ENCODE measurements at places on chromosomes 2 and 18.

GRCh38 chr2:69957965-69958364, 3.5 kb downstream of the ASPRV1 start:
- DNase-seq = no peak

DNA sequence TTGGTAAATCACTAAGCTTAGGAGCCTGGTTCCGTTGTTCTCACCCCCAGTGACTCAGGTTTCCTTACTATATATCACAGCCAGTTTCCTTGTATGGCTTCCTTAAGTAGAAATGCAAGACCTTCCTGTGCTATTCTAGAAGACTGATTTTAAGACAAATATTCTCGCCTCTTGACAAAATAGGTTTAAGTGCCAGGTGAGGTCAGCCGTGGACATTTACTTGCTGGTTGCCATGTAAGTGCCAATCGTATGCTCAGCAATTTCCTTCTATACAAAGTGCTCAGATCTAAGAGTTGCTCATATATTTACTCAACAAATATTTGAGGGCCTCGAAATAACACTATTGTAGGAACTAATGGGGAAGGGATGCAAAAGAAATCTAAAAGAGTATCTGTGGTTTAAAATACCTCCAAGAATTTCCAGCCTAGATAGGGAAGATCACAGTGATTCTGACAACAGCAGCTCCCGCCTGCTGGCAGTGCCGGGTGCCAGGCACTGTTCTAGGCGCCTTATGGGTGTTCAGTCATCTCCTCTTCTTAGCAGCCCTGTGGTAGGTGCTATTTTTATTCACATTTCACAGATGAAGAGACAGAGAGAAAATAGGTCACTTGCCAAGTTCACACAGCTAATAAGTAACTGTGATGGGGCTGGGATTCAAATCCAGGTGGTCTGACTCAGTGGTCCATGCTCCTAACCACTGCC, 95.3 kb upstream of the B3GNT7 start:
- no peak for DNase-seq

DNA sequence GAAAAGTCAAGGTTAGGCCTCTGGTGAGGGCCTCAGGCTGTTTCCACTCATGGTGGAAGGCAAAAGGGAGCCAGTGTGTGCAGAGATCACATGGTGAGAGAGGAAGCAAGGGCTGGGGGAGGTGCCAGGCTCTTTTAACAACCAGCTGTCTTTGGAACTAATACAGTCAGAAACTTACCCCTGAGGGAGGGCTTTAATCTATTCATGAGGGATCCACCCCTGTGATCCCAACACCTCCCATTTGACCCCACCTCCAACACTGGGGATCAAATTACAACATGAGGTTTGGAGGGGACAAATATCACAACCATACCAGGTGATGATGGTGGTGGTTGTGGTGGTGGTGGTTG, 10.9 kb downstream of the POLI start:
- DNase-seq = no peak

- DNase-seq = no peak
Observed at GRCh38 chr2:101558740-101559525, 84.0 kb upstream of the RFX8 start.

GRCh38 chr18:47283476-47283875, 32.0 kb upstream of the SKOR2 start:
- no peak for DNase-seq

DNA sequence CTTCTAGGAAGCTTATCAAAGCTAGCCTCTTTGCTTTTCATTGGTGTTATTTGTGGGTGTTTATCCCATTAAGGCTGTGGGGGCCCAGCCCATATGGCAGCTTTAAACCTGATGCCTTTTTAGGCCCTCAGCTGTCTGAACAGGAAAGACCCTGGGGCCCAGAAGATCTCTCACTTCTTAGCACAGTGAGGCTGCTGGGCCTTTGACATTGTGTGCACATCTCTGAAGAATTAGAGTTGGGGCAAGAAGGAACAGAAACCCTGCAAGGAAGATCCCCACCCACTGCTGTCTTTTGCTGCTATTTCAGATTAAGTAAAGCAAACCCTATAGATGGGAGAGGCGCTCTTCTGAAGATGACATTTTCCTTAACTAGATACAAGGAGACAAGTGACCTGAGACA, 250.0 kb downstream of the SMAD2 start:
- no peak for DNase-seq

- DNase-seq = no peak
Observed at GRCh38 chr2:240573071-240573515, 4.8 kb downstream of the RNPEPL1 start.

GRCh38 chr2:150478200-150478974, 9.1 kb downstream of the RND3 start:
- peak; percentile 22 for DNase-seq

DNA sequence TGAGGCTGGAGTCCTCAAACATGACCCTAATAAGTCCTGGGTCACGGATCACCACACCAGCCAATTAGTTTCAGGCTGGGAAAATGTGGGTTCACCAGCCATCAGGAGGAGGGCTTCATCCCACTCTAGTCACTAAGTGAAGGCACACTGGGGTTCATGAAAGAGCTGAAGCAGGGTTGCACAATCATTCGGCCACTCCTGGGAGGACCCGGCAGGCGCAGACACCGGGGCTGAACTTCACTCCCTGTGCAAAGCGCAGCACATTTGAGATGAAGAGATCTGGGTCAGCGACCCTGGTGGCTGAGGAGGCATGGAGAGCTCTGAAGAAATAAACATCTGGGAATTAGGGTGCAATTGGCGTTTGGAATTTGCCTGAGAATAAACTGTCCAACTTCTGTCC, 684.4 kb upstream of the SALL3 start:
- no peak for DNase-seq

- DNase-seq = no peak
Observed at GRCh38 chr2:237649541-237650454, 22.4 kb downstream of the LRRFIP1 start.

DNA sequence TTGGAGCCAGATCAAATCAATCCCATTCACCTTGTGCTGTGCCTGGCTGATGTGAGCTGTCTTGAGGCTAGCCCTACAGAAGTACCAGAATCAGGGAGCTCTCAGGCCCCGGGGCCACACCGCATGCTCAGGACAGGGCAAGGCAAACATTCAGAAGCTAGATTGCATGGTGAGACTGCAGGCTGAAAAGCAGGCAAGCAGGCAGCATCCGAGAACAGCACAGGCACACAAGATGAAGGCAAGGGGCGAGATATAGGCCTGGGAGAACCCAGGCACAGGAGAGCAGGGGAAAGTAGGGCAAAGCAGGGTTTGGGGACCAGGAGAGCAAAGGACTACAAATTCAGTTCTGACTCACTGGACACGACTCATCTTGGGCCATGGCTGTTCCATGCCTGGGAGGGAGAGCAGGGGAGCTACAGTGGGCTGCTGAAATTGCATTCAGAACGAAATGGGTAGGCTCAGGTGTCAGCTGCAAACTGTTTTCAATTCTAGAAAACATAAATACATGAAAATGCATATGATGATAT, 59.6 kb downstream of the GALNT14 start:
- DNase-seq = no peak

DNA sequence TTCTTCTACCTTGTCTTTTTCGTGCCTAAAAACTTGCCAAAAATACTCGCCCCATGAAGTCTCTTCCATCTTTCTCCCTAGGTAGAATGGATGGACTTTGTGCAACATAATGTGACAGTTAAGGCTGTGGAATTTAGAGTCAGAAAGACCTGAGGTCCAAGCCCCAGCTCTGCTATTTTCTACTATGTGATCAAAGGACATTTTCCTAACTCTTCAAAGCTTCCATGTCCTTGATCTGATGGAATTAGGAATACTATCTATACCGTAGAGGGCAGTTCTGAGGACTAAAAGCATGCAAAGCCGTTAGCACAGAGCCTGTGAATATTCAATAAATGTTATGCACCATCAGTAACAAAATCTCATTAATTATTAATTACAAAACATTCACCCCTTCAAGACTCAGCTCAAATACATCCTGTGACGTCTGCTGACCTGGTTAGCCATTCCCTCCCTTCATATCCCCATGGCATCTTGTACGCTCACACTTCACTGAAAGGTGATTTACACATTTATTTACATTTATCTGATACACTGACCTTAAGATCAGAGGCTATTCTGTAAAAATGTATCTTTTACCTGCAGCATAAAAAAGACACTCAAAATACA, 15.1 kb downstream of the IWS1 start:
- DNase-seq = no peak

GRCh38 chr2:65876114-65876513, 443.7 kb upstream of the SPRED2 start:
- no peak for DNase-seq

- DNase-seq = no peak
Observed at GRCh38 chr2:17940091-17940630, 61.7 kb downstream of the KCNS3 start.

DNA sequence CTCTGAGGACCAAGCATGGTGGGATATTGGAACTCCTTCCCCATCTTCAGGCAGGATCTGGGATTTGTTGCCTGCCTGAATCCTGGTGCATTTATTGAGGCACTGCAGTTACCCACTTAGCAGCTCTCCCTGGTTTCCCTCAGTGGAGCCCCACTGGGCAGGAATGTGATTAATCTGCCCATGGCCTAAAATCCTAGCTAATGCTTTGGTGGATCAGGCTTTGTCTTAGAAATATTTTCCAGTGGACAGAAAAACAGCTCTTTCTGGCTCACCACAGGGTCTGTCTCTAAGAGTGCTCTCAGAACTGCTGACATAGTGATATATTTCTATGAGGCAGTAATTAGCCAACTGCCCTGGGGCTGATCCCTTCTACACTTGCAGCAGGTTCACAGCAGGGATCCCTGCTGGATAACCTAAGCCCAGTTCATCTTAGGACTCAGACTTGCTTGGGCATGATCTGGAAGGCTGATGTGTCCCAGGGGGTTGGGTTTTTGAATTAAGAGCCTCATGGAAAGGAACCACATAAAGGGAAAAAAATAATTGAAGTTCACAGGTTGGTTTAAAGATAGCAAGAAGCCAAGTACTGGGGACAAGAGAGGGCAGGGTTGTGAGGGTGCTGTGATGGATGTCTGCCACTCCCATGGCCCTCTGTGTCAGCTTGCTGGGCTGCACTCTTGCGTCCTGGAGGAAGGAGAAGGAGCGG, 44.3 kb upstream of the ZDBF2 start:
- DNase-seq = no peak

DNA sequence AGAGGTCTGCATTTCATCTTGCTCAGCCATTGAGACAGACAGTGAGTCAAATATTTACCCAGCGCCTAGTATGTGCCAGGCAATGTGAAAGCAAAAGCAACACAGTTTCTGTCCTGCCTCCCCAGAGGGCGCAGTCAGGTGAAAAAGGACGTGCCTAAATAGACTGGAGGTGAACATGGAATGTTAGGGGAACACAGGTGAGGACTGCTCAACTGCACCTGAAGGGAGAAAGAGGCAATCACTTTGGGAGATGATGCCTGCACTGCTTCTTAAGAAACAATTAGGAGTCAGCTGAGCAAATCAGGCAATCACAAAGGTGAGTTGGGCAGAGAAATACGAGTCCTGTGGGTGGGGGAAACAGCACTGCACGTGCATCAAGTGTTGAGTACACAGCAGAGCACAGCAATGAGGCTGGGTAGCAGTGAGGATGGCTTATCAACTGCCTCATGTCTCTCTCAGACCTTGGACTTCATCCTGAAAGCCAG, 218.3 kb upstream of the SMAD7 start:
- no peak for DNase-seq

- no peak for DNase-seq
Observed at GRCh38 chr2:220785178-220785577, 786.9 kb downstream of the EPHA4 start.

- no peak for DNase-seq
Observed at GRCh38 chr2:68083346-68083745, 20.5 kb upstream of the C1D start.

DNA sequence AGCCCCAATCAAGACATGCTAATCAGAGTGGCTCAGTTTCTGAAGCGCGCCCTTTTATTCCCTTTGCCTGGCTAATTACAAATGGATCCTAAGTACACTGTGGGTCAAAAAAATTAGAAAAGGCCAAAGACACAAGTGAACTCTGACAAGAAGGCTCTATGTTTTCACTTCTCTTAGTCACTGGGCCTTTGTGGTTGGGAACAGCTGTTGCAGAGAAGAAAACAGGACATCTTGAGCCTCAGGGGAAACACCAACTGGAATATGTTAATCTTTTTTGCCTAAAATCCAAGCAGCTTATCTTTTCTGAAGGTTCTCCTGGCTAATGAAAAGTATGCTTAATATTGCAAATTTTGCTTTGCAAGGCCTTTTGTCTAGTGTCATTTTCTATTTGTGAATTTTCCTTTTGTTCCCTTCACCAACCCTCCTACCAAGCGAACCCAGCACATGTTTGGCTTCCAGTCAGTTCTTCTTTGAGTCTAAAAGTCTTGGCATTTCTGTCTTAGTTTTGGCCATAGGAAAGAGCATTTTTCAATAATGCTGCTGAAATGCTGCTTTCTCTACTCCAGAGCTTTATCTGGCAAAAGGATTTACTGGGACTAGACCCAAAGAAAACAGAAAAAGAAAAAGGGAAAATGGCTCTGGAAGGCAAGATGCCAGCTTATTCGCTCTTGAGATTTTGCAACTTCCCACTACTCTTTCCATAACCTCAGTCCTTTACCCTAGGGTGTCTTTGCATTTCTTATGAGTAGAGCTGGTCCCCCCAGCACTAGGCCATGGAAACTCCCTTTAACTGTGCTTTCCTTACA, 440.2 kb upstream of the ST6GAL2 start:
- no peak for DNase-seq

- no peak for DNase-seq
Observed at GRCh38 chr2:16900405-16901025, 234.9 kb upstream of the CYRIA start.

DNA sequence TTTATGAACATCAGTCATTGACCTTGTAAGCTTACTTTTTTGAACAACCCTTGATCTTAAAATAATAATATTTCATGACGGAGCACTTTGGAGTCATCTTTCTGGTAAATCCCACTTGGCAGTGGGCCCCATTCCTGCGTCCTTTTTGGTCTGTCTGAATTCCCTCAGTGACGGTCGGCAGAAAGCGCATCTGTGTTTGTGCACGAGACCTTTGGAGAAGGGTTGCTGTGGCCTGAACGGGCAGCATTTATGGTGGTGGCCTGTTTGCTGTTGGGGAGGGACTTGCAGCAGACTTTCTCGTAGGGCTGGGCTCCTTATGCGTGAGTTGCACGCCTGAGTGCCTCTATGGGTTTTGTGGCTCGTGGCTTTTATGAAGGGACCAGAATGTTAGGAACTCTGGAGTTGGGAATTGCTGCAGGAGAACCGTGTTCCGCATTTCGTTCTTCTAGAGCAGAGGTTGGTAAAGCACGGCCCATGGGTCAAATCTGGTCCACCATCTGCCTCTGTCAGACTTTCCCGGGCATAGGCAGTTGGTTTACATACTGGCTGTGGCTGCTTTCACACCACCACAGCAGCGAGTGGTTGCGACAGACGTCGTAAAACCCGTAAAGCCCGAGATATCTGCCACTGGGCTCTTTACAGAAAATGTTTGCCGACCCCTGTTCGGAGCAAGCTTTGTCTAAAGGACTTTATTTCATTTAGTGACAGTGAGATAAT, 30.8 kb downstream of the LPIN1 start:
- DNase-seq = no peak

- peak; percentile 58 for DNase-seq
Observed at GRCh38 chr2:143489145-143489544, 359.9 kb downstream of the ARHGAP15 start.

GRCh38 chr18:28158083-28158581, 18.8 kb downstream of the CDH2 start:
- no peak for DNase-seq

- no peak for DNase-seq
Observed at GRCh38 chr2:120993661-120994060, 258.0 kb downstream of the GLI2 start.

All from SW 1271 (cell line).